Upper lobe of right lung (tissue), 1 donor: ENCODE measurements at places on chromosomes 11 and 22. TPM values are rescaled to one million over a fixed set of nuclear protein-coding genes. Genes with fewer than 3 reads are reported as not detected.

- no peak overlapping the region for H3K27ac ChIP-seq
- no peak for DNase-seq
- no peak overlapping the region for H3K4me3 ChIP-seq
- no peaks in the 10 kb centered on the region for H3K4me1 ChIP-seq
- no peaks in the 10 kb centered on the region for H3K36me3 ChIP-seq
- no peaks in the 10 kb centered on the region for H3K27me3 ChIP-seq
These were observed 12.1 kb downstream of the MMP7 start for GRCh38 chr11:102518296-102519094.

DNA sequence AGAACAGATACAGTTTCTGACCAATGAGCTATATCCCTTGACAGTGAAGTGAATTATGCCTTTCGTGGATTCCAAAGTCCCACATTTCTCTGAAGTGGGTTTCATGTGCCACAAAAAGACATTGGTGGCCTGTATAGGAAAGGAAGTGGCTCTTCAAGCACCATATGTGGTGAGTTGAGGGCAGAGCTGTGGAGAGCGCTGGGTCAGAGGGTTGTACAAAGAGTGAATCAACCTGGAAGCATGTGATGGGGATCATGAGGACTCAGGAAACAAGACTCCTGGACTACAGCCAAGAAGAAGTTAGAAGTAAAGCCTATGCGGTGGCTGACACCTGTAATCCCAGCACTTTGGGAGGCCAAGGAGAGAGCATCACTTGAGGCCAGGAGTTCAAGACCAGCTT, 579 bp upstream of the SLC5A4 start:
- DNase-seq, result no peak
- H3K27ac ChIP-seq, result no peak overlapping the region
- no peak overlapping the region for H3K4me3 ChIP-seq
- H3K27me3 ChIP-seq, result no peaks in the 10 kb centered on the region
- H3K4me1 ChIP-seq, result no peaks in the 10 kb centered on the region

GRCh38 chr11:96391698-96392307, 2.0 kb downstream of the JRKL start:
- no peak overlapping the region for H3K27ac ChIP-seq
- no peak for DNase-seq
- no peaks in the 10 kb centered on the region for H3K36me3 ChIP-seq
- H3K27me3 ChIP-seq, result no peaks in the 10 kb centered on the region

DNA sequence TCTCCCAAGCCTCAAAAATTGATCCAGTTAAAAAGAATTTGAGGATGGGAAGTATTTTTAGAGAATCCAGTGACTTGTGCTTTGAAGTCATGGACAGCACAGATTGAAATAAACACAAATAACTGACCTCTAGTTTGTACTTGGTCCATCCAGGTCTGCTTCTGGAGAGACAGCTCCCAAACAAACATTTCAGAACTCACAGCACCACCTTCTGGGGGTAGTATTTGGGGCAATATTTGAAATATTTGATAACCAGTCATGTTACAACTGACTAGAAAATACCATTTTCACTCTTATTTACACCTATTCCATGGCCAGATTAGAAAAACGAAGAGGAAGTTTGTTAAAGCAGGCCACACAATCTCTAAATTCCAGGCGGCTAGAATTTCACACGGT, 56.2 kb downstream of the CTSC start:
- H3K4me3 ChIP-seq, result no peak overlapping the region
- no peak overlapping the region for H3K27ac ChIP-seq
- no peaks in the 10 kb centered on the region for H3K27me3 ChIP-seq
- H3K36me3 ChIP-seq, result no peaks in the 10 kb centered on the region
- peaks cover 17% of the 10 kb centered on the region for H3K4me1 ChIP-seq
- no peak for DNase-seq

Gene SCUBE2
- 9.9 TPM for total RNA-seq
